T-helper 2 cell treated with Interferon-gamma antibody and Interleukin-4, amounts not matched to agents 100 ng/mL and 5 ng/mL, for 36 hours (primary cell): ENCODE measurements at places on chromosomes 3 and 15. TPM values are rescaled to one million over a fixed set of nuclear protein-coding genes. Genes with fewer than 3 reads are reported as not detected.

Gene LYZL4
- total RNA-seq = not detected in 2 replicates

Gene CFAP100
- not detected in 2 replicates for total RNA-seq

Gene VILL
- 19.8 and 20.2 TPM in 2 replicates for total RNA-seq

Gene FAM81A
- total RNA-seq = 1.2 and 1.4 TPM in 2 replicates

Gene GOLGA8T
- 0.14 TPM in 1 of 2 replicates, not detected in the other for total RNA-seq

Gene SPTBN5
- total RNA-seq = 0.59 and 1.0 TPM in 2 replicates

Gene ISG20
- total RNA-seq = 65.6 and 71.3 TPM in 2 replicates

Gene ANKRD63
- total RNA-seq = 0.23 TPM in 1 of 2 replicates, not detected in the other

Gene LTF
- total RNA-seq = not detected in 2 replicates

Gene ZBBX
- total RNA-seq = not detected in 2 replicates

Gene TEX55
- total RNA-seq = not detected in 2 replicates

Gene GCSAM
- total RNA-seq = 2.3 and 2.8 TPM in 2 replicates

Gene ATG3
- total RNA-seq = 64.1 and 69.2 TPM in 2 replicates

Gene TMIE
- total RNA-seq = 0.23 TPM in 1 of 2 replicates, not detected in the other

Gene SLC9C1
- not detected in 2 replicates for total RNA-seq

Gene DPPA4
- total RNA-seq = not detected in 2 replicates

Gene EFHB
- 0.43 TPM in 1 of 2 replicates, not detected in the other for total RNA-seq

Gene TGM5
- total RNA-seq = 0.09 and 0.11 TPM in 2 replicates

Gene BFSP2
- 0.36 and 1.0 TPM in 2 replicates for total RNA-seq

Gene ARHGEF3
- total RNA-seq = 73.8 and 78.4 TPM in 2 replicates

Gene CFAP20DC
- 1.3 and 1.7 TPM in 2 replicates for total RNA-seq

Gene CCDC13
- 0.45 TPM in 1 of 2 replicates, not detected in the other for total RNA-seq

Gene ZPLD1
- not detected in 2 replicates for total RNA-seq

Gene MYL3
- not detected in 2 replicates for total RNA-seq

Gene COLQ
- 2.7 and 3.9 TPM in 2 replicates for total RNA-seq

Gene C3orf70
- total RNA-seq = 0.07 TPM in 2 replicates

Gene RIOX2
- 66.2 and 70.2 TPM in 2 replicates for total RNA-seq

Gene ZKSCAN7
- 0.61 and 0.64 TPM in 2 replicates for total RNA-seq

Gene PLSCR2
- total RNA-seq = 0.11 TPM in 1 of 2 replicates, not detected in the other

Gene MNS1
- 0.16 and 0.39 TPM in 2 replicates for total RNA-seq

Gene ARGFX
- total RNA-seq = not detected in 2 replicates

Gene IL17RD
- total RNA-seq = 0.02 TPM in 1 of 2 replicates, not detected in the other

Gene CCR9
- total RNA-seq = not detected in 2 replicates

Gene PRTG
- total RNA-seq = not detected in 2 replicates

Gene PSTPIP1
- 142 and 144 TPM in 2 replicates for total RNA-seq

Gene ESYT3
- 0.61 and 1.2 TPM in 2 replicates for total RNA-seq

Gene ETV5
- 0.16 and 0.23 TPM in 2 replicates for total RNA-seq

Gene TMEM212
- total RNA-seq = not detected in 2 replicates

Gene CCR8
- 12.6 and 13.7 TPM in 2 replicates for total RNA-seq

Gene NEK4
- 27.9 and 29.9 TPM in 2 replicates for total RNA-seq

Gene HES1
- total RNA-seq = 2.8 TPM in 2 replicates

Gene DNASE1L3
- not detected in 2 replicates for total RNA-seq

Gene GOLGA6D
- total RNA-seq = not detected in 2 replicates

Gene ZNF619
- total RNA-seq = 9.1 and 10.3 TPM in 2 replicates

Gene FBXL22
- 0.41 and 0.73 TPM in 2 replicates for total RNA-seq

Gene SLC28A2
- total RNA-seq = not detected in 2 replicates

Gene ALPK3
- 0.30 and 0.80 TPM in 2 replicates for total RNA-seq

Gene ACSBG1
- not detected in 2 replicates for total RNA-seq

Gene SGO1
- total RNA-seq = 29.7 and 30.5 TPM in 2 replicates

Gene BTBD1
- 54.3 and 55.8 TPM in 2 replicates for total RNA-seq

Gene ARHGAP31
- total RNA-seq = 2.7 and 3.0 TPM in 2 replicates

Gene TMEM108
- total RNA-seq = not detected in 2 replicates

Gene C3orf18
- total RNA-seq = 44.3 and 45.1 TPM in 2 replicates

Gene MUC4
- total RNA-seq = 0.34 and 0.39 TPM in 2 replicates

Gene CPNE4
- total RNA-seq = not detected in 2 replicates
